ENCODE measurements at places on chromosomes 1 and 21.

DNA sequence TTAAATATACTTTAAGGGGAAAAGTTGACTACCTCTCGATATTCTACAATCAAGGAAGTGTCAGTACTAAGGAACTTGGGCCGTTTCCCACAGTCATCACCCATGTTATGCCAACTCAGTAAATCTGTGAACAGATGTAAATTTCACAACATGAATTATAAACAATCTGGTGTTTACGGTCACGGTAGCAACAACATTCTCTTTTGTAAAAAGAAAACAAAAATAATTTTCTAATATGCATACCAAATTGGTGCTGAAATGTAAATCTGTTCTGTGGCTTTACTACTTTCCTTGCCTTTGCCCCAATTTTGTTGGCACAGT lies 1.2 kb downstream of the SH3GLB1 start:
- DNase-seq, result no peak

GRCh38 chr1:86822459-86822858 lies 91.5 kb downstream of the SELENOF start:
- DNase-seq, result no peak

GRCh38 chr1:205074513-205074912 lies 9.7 kb downstream of the TMEM81 start:
- DNase-seq, result no peak

DNA sequence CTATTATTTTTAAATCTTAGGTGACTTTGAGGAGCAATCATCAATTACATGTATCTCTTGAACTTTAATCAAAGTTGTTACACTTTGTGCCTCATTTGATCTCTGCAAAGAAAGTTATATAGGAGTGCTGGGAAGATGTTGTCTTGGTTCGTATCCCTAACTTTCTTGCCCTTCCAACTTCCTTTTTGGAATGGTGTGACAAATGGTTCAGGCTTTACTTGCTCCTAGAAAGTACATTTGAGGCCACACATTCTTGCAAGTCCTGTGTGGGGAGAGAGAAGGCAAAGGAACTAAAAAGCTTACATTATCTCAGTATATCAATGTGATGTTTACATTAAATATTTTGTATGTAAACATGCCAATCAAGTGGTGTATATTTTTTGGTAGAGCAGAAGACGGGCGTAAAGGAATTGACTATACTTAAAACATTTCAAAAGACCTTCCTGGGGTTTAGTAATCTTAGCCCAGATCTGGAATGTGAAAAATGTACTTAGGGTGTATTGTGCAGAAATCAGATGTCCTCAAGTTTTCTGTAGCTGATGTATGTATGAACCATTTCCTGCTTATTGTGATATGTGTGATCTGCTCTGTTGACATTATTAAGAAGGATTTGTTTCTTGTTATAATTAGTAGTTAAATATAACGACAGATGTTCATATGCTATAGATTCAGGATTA lies 59.2 kb downstream of the USP25 start:
- DNase-seq, result no peak

DNA sequence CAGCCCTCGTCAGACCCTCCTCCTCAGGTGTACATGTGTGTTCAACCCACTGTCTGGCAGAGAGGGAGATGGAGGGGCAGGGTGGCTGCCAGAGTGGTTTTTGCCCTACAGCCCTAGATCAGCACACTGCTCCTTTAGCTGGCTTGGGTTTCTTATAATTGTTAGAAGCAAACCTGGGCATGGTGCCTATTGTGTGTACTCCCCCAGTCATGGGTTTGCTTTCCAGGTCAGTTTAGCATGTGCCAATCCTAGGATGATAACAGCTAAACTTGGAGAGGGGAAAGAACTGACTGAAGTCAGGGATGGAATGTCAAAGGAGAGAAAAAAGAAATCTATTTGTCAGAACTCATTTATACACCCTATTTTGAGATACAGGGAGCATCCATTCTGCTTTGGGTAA lies 63.3 kb downstream of the UCK2 start:
- DNase-seq, result no peak

DNA sequence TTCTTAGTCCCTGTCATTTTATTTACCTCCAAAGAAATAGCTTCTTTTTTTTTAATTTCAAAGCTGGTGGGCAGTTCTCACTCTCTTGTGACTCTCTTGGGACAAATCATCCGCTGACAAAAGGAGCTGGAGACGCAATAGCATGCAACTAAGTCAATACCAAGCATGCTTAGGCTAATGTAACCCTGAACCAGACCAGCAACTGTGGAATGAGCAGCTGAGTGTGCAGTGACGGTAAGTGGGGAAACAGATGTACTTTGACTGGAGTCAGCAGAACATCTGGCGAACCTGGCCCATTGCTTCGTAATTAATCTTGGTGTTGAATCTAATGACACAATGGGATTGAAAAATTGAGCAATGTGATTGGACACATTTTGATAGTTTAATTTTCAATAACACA lies 280.7 kb upstream of the PLXNA2 start:
- no peak for DNase-seq

DNA sequence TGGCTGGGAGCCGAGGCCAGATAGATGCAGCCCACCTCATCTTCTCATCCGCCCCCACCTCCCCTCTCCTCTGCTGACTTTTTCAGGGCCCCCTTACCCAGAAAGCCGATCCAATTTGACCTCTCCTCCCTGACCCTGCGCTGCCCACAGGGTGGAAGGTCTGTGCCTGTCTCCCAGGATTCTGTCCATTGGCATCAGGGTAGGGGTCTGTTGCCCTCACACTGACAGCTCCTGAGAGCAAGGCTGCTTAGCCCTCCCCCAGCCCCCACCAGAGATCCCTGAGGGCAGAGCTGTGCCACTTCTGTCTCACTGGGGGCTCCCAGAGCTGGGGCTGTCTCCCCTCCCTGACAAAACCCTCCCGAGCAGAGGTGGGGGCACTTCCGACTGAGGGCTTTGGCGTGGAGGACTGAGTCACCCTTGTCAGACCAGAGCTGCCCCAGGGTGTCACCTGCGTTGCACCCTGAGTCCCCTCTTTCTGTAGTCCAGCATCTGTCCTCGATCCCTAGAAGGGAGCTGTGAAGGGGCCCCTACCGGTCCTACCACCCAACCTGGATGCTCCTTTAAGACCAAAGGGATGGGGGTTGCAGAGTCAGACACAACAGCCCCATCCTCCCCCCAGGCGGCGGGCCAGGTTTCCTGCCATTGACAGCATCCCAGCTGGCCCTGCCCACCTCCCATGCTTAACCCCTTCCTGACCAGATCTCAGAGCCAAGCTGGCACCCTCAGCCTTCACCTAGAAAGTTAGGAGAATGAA lies 2.4 kb upstream of the FAM110D start:
- no peak for DNase-seq

GRCh38 chr1:17671314-17671705 lies 83.8 kb upstream of the ACTL8 start:
- DNase-seq, result no peak

GRCh38 chr1:218294546-218294945 lies 9.5 kb downstream of the RRP15 start:
- DNase-seq, result no peak

GRCh38 chr1:226021401-226021800 lies 22.3 kb upstream of the SDE2 start:
- DNase-seq, result no peak

GRCh38 chr1:9270290-9270883 lies 22.3 kb upstream of the SPSB1 start:
- no peak for DNase-seq

- no peak for DNase-seq
Measured at GRCh38 chr1:37948166-37948565, 1.3 kb upstream of the INPP5B start.

GRCh38 chr1:164637461-164638375 lies 78.7 kb downstream of the PBX1 start:
- no peak for DNase-seq

- no peak for DNase-seq
Measured at GRCh38 chr1:23020706-23021405, 1.6 kb downstream of the KDM1A start.

DNA sequence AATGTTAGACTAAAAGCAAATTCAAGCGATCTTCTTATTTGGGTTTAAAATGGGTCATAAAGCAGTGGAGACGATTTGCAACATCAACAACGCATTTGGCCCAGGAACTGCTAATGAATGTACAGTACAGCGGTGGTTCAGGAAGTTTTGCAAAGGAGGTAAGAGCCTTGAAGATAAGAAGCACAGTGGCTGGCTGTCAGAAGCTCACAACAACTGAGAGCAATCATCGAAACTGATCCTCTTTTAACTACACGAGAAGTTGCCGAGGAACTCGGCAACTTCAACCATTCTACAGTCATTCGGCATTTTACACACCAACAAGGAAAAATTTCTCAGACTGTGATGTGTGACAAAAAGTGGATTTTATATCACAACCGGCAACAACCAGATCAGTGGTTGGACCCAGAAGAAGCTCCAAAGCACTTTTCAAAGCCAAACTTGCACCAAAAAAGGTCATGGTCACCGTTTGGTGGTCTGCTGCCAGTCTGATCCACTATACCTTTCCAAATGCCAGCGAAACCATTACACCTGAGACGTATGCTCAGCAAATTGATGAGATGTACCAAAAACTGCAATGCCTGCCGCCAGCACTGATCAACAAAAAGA lies 47.9 kb downstream of the ASH1L start:
- no peak for DNase-seq

- no peak for DNase-seq
Measured at GRCh38 chr1:158331481-158332150, at the start of gene CD1B. Gene CD1B, minus strand, starts transcription at chr1:158331531. Its CDS starts 108 bp downstream, at chr1:158331423.

- DNase-seq, result no peak
Measured at GRCh38 chr1:205298191-205298994, 23.2 kb downstream of the NUAK2 start.

DNA sequence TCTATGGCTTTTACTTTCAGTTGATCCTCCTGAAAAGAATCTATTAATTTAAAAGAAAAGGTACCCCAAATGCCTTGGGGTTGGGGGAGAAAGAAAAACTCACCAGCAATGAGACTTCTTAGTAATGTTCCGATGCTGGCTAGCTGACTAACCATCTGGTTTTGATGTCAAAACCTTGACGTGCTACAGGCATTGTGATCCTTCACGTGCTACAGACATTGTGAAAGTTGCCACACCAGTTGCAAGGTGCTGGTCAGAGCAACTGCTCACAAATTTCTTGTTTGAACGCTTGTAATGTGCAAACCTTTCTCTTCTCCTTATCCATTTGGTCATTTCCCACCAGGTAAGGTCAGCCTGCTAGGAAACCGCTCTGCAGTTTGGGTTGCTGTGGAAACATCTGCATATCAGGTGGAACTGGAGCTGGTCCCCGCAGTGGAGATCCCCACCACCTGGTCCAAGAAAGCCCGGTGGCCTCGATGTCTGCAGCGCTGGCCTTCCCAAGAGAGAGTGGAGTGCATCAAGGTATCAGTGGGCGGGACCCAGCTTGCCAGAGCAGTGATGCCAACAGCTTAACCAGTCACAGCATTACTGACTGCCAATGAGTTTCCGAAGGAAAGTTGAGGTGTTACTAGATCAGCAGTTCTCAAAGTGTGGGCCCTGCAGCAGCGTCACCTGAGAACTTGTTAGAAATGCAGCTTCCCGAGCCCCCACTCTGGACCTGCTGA lies 16.1 kb downstream of the MAB21L3 start:
- DNase-seq, result no peak

DNA sequence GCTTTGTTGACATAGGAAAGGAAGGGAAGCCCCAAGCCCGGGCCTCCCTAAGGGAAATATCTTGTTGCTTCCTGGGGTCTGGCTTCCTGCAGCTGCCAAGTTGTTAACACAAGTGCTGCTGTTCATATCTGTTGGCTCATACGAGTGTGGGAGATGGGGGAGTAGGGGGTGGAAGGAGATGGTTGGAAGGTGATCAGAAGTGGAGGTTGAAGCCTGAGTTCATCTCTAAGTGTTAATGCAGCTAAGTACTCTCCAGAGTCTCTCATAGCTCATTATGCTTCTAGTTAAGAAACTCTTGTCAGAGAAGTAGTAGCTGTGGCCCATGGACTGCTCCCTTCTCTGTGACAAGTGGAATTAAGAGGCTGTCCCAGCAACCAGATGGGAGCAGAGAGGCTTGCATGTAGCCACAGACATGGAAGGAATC lies 319.2 kb upstream of the SPAG17 start:
- DNase-seq, result no peak

DNA sequence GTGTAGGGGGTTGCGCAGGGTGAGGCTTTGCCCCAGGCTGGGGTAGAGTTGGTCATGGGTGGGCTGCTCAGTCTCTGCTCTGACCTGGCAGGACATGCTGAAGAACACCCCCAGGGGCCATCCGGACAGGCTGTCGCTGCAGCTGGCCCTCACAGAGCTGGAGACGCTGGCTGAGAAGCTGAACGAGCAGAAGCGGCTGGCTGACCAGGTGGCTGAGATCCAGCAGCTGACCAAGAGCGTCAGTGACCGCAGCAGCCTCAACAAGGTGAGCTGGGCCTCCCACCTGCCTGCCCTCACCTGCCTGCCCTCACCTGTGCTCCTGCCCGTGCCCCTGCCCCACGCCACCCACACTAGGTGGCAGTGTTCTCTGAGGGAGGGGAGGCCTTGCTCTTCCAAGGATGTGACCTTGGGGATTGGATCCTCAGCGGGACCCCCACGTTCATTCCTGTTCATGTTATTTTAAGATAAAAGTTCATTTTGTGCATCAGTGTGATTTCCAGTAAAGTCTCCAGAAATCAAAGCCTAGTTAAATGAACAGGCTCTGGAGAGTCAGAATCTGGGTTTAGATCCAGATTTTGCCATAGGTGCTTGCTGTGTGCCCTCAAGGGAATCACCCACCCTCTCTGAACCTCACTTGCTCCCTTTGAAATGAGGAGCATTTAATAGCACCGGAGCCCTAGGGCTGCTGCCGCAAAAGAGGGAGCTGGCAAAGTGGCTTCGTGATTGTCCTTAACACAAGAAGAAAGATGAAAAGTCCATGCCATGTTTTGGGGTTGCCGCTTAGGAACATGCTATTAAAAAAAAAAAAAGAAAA lies 87.9 kb downstream of the ARHGEF10L start:
- no peak for DNase-seq

- DNase-seq, result no peak
Measured at GRCh38 chr1:196910215-196910614, 22.4 kb downstream of the CFHR4 start.

DNA sequence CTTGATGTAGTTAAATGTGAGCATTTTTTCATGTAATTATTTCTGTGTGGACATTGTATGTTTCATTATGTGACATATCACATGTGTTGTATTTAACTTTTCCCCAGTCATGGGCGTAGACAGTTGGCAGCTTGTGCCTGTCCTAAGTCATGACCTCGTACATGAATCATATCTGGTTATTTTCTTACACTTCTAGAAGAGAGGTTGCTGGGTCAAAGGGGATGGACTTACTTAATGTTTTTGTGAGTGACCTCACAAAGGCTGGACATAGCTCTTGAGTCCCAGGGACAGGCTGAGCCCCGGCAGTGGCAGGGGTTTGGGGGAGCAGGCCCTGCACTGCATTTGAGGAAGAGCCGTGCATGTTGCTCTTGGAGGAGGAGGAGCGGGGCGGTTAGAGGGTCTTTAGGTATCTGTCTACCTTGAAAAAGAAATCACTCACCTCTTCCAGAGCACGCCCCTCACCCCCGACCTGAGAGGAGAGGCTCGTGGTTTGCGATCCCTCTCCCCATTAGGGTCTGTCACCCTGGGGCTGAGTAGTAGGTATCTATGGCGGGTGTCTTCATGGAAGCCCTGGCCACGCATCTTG lies 16.4 kb downstream of the IFNGR2 start:
- no peak for DNase-seq

- DNase-seq, result no peak
Measured at GRCh38 chr21:39675590-39675989, 62.9 kb downstream of the B3GALT5 start.

- no peak for DNase-seq
Measured at GRCh38 chr1:244065960-244066388, 14.9 kb downstream of the ZBTB18 start.

All from GM12892 (cell line).